ENCODE measurements at places on chromosomes 7 and 10.

GRCh38 chr7:18565337-18565736, 69.8 kb downstream of the HDAC9 start:
- DNase-seq, result no peak

DNA sequence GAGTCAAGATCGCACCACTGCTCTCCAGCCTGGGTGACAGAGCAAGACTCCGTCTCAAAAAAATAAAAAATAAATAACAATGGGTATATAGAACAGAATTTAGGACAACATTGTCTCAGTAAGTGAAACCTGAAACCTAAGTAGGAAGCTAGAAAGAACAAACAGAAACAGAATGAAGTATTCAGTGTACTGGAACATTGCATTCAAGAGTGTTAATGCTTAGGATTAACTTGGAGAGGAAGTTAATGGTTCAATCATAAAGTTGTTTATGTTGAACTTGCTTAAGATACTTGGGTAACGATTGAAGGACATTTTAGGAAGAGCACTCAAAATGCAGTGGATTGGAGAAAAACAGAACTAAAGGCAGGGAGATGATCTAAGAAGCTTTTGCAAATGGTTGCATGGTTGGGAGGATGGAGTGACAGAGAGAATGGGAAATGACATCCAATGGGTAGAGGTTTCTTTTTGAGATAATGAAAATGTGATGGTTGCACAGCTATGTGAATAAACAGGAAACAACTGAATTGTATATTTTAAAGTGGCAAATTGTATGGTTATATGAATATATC, 233.7 kb downstream of the ADK start:
- DNase-seq, result no peak

DNA sequence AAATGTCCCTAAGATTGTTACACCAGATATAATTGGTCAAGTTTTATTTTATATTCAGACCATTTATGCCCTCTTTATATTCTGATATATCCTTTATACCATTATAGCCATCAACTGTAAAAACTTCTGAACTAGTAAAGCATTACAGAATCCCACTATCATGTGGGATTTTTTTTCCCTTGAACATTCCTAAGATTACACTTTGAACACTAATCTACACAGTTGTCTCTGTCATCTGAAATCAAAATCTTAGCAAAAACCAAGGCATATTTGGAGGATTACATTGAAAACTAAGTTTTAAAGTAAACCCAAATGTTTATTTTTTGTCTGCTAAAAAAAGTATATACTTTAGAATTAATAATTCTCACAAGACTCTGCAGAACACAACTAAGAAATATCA, 116.2 kb upstream of the GPR22 start:
- no peak for DNase-seq

DNA sequence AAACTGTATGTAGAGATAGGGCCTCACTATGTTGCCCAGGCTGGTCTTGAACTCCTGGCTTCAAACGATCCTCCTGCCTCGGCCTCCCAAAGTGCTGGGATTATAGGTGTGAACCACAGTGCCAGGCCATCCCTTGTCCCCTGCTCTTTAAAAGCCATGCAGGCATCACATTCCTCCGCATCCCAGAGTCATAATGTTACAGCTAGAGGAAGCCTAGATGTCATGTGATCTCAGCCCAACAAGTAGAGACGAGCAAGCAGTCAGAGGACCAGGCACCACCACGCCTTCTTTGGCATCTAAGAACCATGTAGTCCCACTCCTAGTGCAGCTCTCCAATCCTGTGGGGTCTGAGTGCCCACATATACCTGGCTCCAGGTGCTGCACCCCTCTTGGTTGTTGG, 13.1 kb downstream of the PODXL start:
- no peak for DNase-seq

DNA sequence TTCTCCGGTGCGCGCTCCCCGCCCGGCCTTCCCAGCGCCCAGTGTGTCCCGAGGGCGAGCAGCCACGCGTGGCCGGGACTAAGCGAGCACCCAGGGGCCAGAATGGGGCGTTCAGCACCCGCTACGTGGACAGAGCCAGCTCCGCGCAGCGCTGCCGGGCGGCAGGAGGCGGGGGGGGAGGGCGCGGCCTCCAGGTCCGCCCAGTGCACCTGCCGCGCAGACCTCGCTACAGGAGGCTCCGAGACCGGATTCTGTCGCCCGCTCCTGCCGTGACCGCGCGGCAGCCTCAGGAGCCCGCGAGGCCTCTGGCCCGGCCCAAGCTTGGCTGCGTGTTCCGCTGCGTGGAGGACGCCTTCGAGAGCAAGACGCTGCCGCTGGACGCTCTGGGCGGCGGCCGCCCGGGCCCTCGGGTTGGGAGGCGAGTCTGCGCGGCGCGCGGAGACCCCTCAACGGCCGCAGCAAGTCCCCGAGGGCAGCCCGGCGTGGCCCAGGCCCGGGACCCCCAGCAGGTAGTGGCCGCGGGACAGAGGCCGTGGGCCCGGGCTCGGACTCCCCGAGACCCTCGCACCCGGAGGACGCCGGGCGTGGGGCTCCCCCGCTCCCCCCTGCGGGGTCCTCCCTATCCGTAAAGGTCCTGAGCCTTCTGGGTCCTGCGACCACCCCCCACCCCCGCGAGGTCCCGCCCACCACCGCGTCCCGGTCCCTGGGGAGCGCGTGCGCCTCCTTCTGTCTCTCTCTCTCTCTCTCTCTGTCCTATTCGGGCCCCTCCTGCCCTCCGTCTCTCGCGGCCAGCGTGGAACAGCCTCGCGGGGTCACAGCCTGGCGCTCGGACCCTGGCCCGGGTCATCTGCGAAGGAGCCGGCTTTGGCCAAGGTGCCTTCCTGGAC, 904 bp upstream of the DPYSL4 start:
- DNase-seq, result peak; percentile 18

DNA sequence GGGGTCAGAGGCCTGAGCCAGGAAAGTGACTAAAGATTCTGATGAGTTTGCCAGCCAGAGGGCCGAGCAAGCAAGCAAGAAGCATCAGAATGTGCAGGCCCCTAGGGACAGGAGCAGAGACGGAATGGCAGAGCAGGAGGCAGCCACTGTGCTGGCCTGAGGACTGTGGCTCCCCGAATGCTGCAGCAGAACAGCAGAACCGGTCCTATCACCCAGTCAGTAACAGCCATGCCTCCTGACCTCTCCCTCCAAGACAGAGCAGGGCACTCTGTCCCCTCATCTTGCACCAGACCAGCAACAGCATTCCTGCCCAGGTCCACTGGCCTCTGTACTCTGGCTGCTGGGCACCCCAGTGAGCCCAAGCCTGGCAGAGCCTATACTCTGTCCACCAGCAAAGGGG, 85.9 kb downstream of the ARHGAP22 start:
- no peak for DNase-seq

DNA sequence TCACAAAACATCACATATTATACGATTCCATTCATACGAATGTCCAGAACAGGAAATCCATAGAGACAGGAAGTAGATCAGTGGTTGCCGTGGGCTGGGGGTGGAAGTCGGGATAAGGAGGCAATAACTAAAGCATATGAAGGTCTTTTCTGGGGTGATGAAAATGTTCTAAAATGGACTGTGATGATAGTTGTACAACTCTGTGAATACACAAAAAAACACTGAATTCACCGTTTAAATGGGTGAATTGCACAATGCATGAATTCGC, 3.2 kb upstream of the INSIG1 start:
- no peak for DNase-seq

DNA sequence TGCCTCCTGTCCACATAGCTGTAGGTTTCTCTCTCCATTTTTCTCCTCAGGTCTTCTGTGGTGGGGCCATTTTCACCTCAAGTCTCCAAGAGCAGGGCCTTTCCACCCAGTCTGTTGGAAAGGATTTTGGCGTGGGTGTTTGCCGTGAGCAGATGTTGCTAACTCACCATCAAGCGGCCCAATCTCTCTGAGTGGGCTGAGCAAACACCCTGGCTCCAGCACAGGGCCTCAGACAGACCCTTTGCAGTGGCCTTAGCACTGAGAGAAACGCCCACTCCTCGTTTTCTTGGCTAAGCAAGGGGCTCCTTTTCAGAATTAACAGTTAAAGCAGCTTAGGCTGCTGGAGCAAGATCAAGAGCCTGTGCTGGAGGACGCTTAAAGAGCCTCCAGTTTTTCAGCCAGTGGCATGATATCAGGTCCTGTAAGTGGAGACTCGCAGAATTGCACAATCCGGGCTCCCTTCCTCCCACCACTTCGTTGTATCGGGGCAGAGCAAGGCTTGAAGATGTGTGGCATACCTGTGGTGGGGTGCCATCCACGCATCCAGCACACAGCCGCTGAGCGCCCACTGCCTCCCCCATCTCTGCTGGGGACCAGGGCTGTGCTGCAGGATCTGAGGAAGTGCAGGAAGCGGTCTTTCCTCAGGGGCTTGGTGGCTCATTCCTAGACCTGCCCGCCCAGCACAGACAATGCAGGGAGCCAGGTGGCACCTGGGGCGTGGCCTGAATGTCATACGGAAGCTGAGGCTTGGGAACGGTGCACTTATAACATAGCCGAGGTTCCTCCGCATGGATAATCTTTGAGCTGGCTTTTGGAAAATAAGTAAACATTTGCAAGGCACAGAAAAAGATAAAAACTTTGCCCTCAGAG, 142.7 kb downstream of the ADARB2 start:
- no peak for DNase-seq

GRCh38 chr7:151871904-151872303, 5.0 kb downstream of the PRKAG2 start:
- DNase-seq, result no peak

- no peak for DNase-seq
Measured at GRCh38 chr7:39527951-39528350, 38.3 kb upstream of the YAE1 start.

- no peak for DNase-seq
Measured at GRCh38 chr7:100016215-100016901, 962 bp downstream of the ZKSCAN1 start.

- no peak for DNase-seq
Measured at GRCh38 chr7:134669388-134669787, 22.7 kb downstream of the BPGM start.

GRCh38 chr10:14371581-14371980, 40.9 kb upstream of the FRMD4A start:
- no peak for DNase-seq

DNA sequence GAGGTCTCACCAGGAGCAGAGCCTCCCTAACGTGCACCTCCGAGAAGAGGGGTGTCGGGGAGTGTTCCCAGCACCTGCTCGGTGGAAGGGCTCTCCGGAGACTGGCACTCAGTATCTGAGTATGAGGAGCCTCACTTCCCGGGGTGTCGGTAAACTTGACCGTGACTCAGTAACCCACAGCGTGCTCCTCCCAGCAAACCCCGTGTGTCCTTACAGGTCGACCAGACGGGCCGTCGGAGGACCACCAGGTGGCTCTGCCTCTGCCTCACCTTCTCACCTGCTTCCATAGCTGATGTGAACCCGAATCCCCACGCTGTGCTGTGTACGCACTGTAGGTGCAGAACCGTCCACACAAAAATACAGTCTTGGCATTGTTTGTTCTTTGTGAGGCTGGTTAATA, 29.0 kb upstream of the KNDC1 start:
- DNase-seq, result no peak

DNA sequence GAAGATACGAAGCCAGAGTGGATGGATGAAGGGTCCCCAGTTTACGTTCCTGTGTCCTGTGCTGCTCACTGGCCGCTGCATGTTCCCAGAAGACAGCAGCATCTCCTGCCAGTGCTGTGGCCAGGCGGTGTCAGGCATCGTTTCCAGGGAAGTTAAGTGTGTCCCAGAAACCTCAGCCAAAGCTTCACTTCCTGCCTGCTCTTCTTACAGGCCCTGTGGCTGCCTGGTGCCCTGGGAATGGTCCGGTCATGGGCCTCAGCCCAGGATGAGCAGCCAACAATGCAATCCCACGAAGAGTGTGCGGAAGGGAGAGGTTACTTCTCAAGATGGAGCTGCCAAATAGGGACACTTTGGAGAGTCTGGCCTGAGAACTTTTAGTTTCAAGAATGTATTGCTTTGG, 99.7 kb upstream of the TARP start:
- no peak for DNase-seq

- no peak for DNase-seq
Measured at GRCh38 chr7:98681511-98681910, 64.4 kb downstream of the NPTX2 start.

DNA sequence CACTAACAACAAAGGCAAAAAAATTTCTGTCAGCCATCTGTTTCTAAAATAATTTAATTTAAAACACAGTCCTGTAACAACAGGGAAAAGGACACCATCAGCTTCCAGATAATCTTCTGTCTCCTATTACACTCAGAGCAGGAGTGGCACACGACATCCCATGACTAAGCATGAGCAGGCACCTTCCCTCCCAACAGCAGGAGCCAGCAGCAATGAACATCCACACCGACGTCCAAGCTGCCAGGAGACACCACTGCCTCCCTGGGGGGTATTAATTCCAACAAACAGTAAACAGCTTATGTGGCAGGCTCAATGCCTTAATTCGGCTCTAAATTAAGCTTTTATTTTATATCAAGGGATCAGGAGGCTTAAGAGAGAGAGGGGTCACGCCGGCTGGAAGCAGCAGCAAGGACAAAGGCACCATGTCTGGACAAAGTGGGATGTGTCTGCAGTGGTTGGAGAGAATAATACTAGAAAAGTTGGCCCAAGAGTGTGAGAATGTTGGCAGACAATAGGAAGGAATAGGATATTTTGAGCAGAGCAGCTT, 45.7 kb downstream of the KIAA1549 start:
- DNase-seq, result peak; percentile 24

DNA sequence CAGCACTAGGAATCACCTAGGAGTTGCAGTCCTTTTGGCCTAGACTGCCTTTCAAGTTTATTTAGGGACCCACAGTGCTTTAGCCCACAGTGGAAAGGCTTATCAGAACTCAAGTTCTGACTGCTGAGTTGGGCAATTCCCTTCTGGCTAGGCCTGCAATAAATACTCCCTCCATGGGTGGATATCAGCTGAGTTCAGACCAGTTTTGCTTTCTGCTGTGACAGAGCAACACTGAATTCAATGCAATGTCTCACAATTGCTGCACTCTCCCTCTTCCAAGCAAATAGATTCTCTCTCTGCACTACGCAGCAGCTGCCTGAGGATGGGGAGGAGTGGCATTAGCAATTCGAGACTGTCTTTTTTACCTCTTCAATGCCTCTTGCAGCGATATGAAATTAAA, 1153.3 kb downstream of the SORCS1 start:
- DNase-seq, result no peak

DNA sequence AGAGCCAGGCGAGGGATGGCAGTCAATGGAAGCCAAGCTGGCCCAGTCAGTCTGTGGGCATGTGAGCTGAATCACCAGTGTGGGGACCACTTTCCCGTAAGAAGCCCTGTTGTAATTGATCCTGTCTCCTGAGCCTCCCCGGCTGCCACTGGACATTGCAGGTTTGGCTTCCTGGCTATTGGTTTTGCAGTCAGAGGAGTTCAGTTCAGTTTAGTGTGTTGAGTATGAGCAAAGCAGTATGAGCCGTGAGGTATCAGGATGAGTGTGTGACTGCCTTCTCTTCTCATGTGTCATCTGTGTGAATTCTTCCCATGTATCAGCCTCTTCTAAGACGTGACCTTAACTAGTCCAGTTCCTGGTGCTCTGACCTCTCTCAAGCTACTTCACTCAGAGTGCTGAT, 227.4 kb downstream of the PRKG1 start:
- DNase-seq, result no peak

Data from NCI-H748 treated with DMSO at 0.1 percent for 48 hours (cell line).